ENCODE measurements at places on chromosomes 6 and 20. TPM values are rescaled to one million over a fixed set of nuclear protein-coding genes. Genes with fewer than 3 reads are reported as not detected.

GPX5 gene
- not detected for total RNA-seq

WFDC2 gene
- total RNA-seq, result not detected

CD109 gene
- 33.5 TPM for total RNA-seq

NINL gene
- 8.6 TPM for total RNA-seq

GSTA5 gene
- not detected for total RNA-seq

SALL4 gene
- total RNA-seq, result not detected

All from myometrial cell (primary cell).